Cardiac septum (tissue), 1 donor: ENCODE measurements at places on chromosomes 6 and 20. TPM values are rescaled to one million over a fixed set of nuclear protein-coding genes. Genes with fewer than 3 reads are reported as not detected.

DNA sequence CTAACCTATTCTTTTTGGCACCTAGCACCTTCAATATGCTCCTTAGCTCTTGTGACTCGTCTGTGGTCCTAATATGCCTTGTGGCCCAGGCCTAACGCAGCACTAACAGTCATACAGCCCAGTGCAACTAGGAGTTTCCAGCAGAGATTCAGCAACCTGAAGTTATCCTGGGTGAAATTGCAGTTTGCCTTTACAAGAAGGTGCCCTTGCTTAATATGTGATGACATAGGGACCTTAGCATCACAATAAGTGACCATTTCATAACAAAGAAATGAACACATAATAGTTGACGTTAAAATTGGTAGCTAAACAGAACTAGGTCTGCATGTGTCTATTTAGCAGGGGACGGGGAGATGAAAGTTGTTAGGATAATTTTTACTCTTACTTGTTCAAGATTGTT is 10.1 kb downstream of the FIG4 start:
- DNase-seq: no peak

Gene KIAA1755
- 7.0 TPM for total RNA-seq

DNA sequence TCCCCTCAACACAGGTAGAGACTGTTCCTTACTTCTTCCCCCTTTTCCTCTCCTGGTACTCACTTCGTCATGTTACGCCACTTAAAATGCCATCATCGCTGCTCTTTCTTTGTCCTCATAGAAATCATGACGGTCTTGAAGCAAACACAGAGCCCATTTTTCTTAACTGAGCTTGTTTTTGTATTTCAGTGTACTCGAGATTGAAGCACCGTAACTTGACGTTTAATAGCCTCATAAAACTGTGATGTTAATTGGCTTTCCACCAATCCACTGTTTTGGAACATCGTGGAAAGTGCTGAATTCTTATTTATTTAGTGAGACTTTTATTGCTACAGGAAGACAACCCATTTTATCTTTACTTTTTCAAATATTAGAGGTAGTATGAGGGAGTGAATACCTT is 38.7 kb downstream of the DUSP22 start:
- no peak for DNase-seq

DNA sequence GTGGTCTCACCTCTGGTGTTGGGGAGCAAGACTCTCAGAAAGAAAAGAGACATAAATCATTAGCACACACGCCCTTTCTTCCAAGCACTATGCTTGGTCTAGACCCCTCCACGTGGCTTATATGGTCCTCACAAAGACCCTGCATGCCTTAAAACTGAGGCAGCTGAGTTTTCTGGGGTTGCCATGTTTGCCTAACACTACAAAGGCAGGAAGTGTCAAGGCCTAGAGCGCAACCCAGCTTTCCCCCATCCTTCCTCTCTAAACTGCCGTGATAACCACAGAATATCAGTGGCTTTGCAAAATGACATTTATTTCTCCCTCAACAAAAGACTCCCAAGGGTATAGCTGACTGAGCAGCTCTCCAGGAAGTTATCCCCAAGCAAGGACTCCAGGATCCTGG is 146.5 kb upstream of the TOP1 start:
- no peak for DNase-seq

Gene MCCD1
- total RNA-seq: not detected

DNA sequence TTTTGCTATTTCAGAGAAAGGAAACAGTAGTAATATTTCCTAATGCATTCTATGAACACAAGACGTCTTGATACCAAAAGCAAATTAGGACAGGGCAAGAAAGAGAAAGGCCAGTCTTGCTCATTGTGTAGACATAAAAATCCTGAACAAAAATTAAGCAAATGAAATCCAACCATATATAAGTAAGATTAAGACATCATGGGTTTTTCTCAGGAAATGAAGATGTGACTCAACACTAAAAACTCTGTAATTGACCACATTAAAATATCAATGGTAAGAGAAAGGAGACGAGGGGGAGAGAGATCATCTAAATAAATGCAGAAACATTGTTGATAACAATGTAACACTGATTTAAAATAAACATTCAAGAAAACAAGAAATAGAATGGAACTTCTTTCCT is 205.4 kb downstream of the SOD2 start:
- DNase-seq: no peak
